ENCODE measurements at places on chromosomes 7 and 10.
A peak's percentile ranks its signal among the peaks of the same experiment; 100 is the strongest.

- no peak for DNase-seq
Measured at GRCh38 chr10:28054228-28054860, 55.5 kb upstream of the ODAD2 start.

DNA sequence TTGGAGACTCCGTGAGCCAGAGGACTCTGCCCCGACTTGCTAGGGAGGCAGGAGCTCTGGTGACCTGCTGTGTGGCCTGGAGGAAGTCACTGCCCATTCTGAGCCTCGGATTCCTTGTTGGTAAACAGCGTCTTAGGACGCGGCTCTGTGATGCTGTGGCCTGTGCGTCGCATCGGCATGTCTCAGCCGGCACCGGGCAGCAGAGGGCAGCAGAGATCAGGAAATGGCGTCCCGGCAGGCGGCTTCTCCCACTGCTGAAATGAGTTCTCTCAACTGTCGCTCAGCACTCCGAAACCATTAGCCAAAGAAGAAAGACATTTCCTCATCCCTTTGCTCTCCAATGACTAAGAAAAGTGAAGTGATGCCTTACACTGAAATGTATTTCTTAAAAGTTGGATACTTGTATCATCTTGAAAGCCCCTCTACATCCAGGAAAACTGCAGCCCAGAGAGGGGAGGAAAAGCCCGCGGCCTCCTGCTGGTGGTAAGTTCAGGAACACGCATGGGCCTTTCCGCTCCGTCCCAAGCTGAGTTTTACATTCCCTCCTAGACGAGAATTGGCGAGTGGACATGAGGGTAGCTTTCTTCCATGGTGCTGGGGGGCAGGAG is 91.7 kb downstream of the WDR11 start:
- DNase-seq: peak; percentile 62

DNA sequence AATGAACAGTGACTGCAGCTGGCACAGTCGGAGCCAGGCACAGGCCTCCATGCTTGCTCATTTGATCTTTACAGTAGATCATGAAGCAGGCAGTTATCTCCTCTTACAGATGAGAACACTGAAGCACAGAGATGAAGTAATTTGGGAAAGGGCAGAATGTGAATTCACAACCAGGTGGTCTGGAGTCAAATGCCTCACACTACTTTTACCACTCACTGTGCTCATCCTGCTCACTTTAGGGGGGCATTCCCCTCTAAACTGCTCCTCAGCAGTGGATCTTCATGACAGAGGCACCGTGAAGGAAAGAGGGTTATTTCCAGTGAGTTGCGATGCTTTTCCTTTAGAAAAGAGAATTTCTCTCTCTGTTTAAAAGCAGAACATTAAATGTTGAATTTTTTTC is 15.1 kb downstream of the SNX10 start:
- no peak for DNase-seq

GRCh38 chr7:4607311-4607729 is 74.8 kb upstream of the FOXK1 start:
- DNase-seq: no peak

DNA sequence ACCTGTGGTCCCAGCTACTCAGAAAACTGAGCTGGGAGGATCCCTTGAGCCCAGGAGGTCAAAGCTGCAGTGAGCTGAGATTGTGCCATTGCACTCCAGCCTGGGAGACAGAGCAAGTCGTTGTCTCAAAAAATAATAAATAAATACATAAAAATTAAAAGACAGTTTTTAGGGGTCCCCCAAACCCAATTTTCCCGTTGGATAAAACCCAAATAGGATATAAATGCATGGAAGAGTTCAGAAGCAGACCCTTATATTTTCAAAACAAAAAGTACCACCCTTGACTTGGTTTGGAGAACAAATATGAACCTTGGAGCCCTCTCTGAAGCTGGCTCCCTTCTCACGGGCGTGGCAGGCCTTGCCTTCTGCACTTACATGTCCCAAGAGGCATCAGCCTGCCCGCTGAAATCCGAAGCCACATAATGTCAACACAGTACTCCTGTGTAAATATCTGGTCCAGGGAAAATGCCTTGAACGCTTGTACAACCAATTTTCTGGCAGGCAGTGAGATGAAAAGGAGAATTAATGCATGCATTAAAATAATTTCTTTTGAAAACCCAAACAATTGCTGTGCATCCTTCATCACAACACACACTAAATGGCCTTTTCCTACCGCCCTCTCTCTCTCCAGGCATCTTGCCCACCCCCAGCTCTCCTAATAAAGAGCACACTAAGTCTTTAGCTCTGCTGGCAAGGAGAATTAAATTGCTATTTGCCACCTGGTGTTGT is 46.4 kb upstream of the PARD3 start:
- no peak for DNase-seq

- no peak for DNase-seq
Measured at GRCh38 chr7:105408791-105409410, 20.2 kb upstream of the SRPK2 start.

- no peak for DNase-seq
Measured at GRCh38 chr7:114530057-114530611, 115.5 kb downstream of the FOXP2 start.

DNA sequence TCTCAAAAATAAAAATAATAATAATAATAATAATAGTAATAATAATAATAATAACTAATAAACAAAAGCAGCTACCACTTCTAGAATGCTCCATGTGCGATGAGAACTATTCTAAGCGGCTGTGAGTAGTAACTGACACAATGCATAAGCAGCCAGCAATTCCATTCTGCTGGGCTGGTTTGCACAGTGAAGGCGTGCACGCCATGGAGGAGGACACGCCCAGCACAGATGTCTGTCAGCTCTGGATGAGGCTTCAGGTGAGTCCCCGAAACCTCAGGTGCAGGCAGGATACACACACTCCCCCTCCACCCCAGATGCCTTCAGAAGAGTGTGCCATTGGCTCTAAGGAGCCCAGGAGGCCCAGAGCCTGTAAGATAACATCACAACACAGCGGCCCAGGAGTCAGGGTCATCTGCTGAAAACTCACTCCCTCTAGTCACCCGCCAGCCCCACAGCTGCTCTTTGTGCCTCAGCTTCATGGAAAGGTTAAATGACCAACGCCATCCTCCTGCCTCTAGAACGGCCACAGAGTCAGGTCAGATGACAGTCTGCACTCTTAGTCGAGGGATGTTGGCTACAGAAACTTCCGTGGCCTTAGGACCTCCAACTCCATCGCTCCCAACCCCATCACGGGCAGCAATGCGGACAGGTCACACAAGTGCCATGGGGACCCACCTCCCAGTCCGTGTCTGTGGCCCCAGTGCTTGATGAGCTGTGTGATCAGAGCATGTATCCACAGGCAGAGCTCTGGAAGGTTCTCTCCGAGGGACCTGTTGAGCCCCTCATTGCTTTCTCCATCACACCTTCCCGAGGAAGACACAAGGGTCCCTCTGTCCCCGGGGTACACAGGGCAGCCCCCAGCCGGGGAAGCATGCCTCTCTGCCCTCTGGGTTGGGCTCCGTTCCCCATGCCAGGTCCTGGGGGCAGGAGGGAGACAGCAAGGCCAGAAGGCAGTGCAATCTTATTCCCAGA is 103.9 kb downstream of the CTBP2 start:
- DNase-seq: no peak

GRCh38 chr10:6158276-6158675 is 44.5 kb upstream of the PFKFB3 start:
- DNase-seq: no peak

- DNase-seq: no peak
Measured at GRCh38 chr7:148972375-148972774, 55.9 kb downstream of the PDIA4 start.

DNA sequence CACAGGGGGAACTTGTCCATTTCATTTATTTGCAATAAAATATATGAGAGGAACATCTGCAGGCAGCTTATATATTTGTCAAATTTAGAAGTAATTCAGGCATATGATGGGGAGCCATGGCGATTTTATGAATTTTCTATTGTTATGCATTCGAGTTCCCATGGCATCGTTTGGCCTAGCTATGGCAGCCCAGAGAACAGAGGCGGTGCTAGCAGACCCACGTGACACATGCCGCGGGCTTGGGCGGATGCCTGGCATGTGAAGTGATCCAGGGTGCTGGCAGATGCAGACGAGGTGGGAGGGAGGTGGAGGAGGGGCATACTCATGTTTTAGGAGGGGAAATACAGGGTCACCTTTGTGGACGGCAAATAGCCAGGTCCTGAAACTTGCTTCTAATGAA is 560.0 kb upstream of the GALNT17 start:
- DNase-seq: no peak

DNA sequence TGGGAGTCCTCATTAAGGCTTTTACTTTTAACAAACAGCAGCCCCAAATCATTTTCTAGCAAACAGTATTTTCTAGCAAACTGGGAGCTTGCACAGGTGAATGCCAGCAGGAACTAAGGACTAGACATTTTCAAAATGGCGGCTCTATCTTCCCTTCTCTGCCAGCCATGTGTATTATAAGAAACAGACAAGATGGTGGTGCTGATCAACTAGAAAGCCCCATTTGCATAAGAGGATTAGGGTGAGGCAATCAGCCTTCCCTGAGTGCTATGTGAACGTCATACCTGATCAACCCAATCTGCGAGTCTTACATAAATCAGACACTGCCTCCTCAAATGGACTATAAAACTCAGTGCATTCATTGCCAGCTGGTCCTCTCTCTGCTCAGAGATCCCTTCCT is 479.6 kb downstream of the IPMK start:
- no peak for DNase-seq

DNA sequence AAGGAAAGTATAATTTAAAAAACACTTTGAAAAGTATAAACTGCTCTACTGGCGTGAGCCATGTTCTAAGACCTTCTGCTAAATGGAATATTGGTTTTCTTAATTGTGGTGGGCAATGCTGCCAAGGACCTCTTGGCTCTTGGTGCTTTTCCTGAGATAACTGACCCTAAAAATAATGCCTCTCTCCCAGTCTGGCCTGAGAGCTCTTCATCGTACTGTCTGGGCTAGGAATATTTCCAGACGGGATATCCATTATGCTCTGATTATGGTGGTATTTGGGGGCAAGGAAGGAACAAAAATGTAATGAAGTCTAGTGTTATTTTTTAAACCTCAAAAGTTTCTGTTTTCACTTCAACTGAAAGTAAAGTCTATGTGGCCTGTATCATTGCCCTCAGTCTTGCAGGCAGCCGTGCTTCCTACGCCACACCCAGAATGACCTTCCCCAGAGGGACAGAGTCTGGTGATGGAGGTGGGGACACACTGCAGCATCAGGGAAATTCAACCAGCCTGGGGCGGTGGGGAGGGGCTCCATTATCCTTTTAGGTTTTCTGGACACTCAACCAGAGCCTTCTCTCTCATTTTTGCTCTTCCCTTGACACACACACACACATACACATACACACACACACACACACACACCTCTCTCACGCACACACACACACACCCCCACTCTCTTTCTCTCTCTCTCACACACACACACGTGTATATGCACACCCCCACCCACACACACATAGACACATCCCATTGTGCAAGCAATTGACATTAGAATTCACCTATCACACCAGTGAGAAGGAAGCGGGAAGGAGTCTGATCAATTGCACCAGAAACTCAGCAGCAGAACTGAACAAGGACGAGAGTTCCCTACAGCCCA is 99.6 kb downstream of the LRRC18 start:
- DNase-seq: no peak

- DNase-seq: no peak
Measured at GRCh38 chr10:44854693-44855350, 56.3 kb upstream of the TMEM72 start.

GRCh38 chr7:23396222-23397015 is 73.9 kb downstream of the IGF2BP3 start:
- DNase-seq: no peak

GRCh38 chr7:98398567-98399372 is 2.1 kb downstream of the BAIAP2L1 start:
- DNase-seq: no peak

GRCh38 chr7:28433699-28434219 is 21.4 kb downstream of the CREB5 start:
- no peak for DNase-seq

- peak; percentile 32 for DNase-seq
Measured at GRCh38 chr7:105760551-105761447, 115.6 kb downstream of the ATXN7L1 start.

- no peak for DNase-seq
Measured at GRCh38 chr7:84953234-84953633, 233.6 kb downstream of the SEMA3D start.

DNA sequence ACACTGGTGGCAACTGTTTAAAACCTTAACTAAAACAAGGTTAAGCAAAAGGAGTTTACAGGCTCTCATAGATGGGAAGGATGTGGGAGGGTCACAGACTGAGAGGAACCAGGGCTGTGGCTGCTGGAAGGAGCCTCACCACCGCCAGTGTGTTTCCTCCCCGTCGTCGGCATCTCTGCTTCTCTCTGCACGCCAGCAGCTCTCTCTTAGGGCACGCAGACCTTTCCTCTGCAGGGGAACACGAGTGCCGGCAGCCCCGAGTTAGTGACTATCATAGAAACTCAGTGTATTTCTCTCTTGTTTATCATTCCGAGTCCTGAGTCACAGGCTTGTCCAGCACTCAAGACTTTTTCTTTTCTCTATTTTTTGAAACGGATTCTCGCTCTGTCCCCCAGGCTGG is 8.1 kb upstream of the SH2D4B start:
- DNase-seq: peak; percentile 36

DNA sequence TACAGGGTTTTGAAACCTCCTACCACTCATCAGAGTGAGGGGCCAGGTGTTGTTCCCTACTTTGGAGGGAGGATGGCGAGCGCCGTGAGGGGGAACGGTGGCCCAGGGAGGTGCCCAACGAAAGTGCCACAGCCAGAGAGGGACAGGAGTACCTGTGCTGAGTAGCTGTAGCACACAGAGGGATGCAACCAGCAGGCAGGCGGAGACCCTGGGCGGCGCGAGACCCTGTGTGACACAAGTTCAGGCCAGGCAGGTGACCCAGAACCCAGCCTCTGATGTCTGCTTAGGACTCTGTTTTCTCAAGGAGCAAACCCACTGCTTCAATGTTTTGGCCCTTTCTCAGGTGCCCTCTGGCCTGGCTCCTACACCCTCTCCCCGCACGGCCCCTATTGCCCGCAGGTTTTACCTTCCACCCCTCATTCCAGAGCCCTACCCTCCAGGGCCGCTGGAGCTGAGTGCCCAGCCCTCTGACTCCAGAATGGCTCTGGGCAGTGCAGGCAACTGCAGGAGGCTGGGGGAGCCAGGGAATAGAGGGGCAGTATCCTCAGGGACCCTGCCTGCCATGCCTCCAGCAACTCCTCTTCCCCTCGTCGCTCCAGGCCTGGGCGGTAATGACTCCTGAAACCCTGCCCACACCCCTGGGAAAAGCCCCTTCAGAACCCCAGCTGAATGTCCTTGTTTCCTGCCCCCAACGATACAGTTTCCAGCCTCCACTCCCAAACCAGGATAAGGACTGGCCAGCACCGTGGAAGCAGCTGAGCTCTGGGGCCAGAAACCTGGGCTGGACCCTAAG is 164.1 kb upstream of the RHEB start:
- no peak for DNase-seq

Data from CD4-positive, alpha-beta T cell treated with Interleukin-1 beta for 1 hour (primary cell).